Transverse colon (tissue), 4 donors: ENCODE measurements at places on chromosomes 4 and X. TPM values are rescaled to one million over a fixed set of nuclear protein-coding genes. Genes with fewer than 3 reads are reported as not detected.

Gene PPBP
- not detected for total RNA-seq

Gene F11
- not detected for total RNA-seq

Gene TEX13C
- total RNA-seq = not detected

DNA sequence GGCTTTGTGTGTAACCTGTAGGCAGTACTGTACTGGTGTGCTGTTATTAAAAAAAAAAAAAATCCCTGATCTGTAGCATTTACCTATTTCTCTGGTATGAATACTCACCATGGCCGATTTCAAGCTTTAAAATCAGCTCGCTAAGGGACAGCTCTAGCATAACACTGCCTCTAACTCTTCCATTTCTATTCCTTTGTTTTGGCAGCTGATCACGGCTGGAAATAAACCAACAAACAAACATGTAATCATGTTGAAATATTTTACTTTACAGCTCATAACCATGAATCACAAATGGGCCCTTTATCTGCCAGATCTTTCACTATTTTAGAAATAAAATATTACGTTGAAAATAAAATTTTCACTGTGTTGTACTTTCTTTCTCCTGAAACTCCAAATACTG, 60.5 kb upstream of the IL15 start:
- DNase-seq = no peak

DNA sequence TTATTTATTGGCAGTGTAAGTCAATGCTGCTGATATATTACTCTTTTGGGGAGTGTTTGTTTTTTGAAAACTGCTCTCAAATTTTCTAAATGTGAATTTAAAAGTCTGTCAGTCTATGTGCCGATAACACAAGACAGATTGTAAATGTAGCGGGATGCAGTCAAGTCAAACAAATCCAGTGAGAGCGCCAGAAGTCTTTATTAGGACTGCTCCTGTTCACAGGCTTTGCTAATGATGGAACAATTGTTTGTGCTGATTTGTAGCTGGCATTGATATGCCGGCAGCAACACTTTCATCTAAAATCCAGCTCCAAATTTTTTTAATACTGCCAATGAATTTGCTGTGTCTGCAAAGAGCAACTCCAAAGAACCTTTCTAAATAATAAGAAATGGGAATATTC, 78.7 kb upstream of the TET2 start:
- no peak for DNase-seq

DNA sequence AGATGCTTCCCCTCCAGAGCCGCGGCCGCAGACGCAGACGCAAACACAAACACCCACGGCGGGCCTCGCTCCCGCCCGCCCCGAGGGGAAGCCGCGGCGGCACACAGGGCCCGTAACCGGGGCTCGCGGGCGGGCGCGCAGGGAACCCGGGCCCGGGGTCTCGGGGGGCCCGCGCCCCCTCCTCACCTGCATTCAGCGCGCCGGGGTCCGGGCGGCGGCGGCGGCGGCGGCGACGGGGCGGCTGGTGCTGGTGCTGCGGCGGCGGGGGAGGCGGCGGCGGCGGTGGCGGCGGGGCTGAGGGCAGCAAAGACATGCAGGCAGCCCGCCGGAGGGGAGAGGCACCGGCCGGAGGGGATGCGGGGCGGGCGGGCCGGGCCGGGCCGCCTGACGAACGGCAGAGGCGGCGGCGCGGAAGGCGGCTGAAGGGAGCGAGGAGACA, 255 bp upstream of the CNOT6L start:
- DNase-seq = no peak

GRCh38 chr4:53785996-53786395, 194.7 kb upstream of the LNX1 start:
- no peak for DNase-seq

GRCh38 chr4:42306221-42307109, 90.8 kb upstream of the SHISA3 start:
- no peak for DNase-seq

DNA sequence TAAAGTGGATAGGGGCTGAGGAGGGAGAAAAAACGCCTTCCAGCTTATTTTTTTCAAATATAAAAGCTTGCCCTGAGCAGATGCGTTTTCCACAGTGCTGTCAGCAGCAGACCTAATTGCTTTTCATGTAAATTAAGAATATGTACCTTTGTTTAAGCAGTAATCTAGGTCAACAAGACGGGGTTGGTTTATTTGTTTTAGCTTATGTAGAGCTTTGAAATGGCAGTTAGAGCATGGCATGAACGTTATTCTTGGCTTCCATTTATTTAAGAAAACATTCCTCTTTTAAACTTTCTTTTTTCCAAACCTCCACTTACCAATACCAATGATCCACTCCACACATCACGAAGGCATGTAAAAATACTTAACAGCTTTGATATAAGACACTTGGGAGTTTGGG, 220.3 kb upstream of the TENM3 start:
- DNase-seq = no peak

GRCh38 chr4:153469031-153469430, 2.9 kb downstream of the TMEM131L start:
- DNase-seq = no peak

- DNase-seq = no peak
These were observed 88.2 kb downstream of the CRMP1 start for GRCh38 chr4:5804656-5805055.

DNA sequence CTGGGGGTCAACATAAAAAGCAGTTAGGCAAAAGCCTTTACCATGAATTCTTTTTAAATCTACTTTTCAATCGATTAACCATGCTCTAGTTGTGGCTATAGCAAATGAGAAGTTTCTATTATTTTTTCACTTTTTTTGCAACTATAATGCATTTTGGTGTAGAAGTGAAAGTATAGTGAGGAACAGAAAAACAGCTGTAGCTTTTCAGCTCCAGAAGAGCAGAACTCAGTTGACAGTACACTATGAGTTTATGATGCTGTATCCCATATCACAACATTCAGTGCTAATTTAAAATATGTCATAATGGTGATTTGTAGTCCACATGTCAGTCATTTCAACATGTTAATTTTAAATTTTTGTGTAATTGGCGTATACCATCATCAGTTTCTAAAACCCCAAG, 8.7 kb upstream of the MUC7 start:
- no peak for DNase-seq
